GM04504 (cell line): ENCODE measurements at places on chromosomes 12 and 14.
A peak's percentile ranks its signal among the peaks of the same experiment; 100 is the strongest.

- DNase-seq = no peak
Observed at GRCh38 chr12:119772431-119772830, 104.5 kb downstream of the PRKAB1 start.

- no peak for DNase-seq
Observed at GRCh38 chr14:20591235-20591634, at the start of gene RNASE12. Gene RNASE12, minus strand, starts transcription at chr14:20591376. Its CDS starts 653 bp downstream, at chr14:20590723.

DNA sequence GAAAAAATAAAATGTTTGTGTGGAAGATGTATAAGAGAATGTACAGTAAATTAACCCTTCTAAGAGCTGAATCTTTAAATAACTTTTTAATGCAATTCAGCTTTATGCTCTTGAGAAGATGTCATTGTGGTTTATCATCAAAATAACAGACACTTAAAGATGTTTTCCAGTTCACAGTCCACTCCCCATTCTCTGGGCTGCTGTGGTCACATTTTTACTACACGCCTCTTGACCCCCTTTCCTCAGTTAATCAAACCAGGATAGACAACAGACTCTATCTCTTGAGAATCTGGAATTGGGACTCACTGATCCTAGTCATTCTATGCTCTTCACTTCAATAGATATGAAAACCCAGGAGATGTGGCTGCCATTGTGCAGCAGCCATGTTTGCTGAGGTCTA lies 24.7 kb upstream of the OR6J1 start:
- no peak for DNase-seq

DNA sequence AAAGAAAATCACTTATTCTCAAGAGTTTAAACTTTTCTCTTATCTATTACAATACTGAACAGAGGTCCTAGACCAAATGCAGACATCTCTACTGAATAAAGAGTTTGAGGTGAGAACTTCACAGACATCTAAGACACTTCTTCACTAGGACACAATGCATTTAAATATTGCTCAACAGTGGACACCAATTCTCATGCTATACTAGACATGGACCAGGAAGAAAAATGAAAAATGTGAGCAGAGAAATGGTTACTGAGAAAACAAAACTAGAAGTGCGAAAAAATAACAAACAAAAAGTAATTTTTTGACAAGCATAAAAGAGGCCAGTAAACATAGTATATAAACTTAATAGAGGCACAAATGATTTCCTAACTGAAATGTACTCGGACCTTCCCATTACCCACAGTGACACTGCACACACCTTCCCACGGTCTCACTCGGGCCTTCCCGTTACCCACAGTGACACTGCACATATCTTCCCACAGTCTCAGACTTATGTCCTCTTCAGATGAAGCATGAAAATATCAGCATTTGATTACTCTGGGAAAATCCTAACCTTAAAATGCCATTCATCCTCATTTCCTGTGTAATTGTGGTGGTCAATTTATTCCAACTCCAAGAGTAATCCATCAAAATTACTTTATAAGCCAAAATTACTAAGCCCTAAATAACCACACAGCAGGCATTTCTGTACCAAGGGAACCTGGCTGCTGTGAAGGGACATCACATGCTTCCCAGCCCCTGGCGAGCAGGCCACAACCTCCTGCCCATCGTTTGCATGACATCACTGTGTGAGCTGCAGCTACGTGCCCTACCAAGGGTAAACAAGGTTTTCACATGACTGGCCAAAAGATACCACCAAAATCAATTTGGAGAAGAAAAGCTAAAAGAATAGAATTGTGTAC lies 6.4 kb downstream of the SLC15A4 start:
- DNase-seq = peak; percentile 63

- DNase-seq = no peak
Observed at GRCh38 chr12:27787559-27787958, 7.5 kb upstream of the MANSC4 start.

- no peak for DNase-seq
Observed at GRCh38 chr12:112370199-112370598, 12.0 kb downstream of the HECTD4 start.

- peak; percentile 4 for DNase-seq
Observed at GRCh38 chr14:30443368-30444007, 115.5 kb upstream of the G2E3 start.
